ENCODE measurements at places on chromosomes 6 and 20.

DNA sequence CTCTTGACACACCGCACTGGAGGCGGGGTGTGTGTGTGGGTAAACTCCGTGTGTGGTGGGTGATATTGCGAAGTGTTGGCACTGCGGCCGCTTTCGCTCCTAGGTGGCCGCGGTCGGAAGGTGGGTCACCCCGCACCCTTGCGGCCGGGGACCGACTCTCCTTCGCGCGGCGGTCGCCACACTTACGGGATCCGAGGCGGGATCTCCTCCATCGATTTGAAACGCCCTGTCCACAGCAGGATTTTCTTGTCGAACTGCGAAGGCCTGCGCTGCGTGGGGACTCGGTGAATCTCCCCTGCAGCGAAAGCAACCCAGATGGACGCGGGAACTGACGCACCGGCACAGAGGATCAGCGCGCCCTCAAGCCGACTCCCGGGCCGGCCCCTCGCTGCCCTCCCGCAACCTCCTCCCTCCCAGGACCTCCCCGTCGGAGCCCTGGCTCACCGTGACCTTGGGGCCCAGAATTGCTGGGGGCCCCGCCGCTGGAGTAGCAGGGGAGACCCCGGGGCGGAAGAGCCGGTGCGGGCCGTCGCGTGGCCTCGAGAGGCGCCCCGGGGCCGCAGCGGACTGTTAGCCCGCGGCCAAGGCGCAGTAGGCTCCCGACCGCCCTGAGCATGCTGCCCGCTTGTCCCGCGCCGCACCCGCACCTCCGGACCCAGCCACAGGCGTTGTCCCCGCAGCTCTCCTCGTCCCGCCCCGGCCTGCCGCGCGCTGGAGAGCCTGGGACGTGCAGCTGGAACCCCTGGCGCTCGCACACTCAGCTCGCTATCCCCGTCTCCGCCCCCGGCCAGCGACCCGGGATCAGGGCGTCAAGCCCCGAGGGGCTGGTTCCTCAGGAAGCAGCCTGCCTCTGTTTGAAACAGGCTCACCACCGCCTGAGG is at the start of gene FAM162B:
Gene FAM162B (minus strand): TSS at position 759 of the 881 bp plus-strand sequence. CDS start 143 bp downstream, at position 616.
- DNase-seq = peak; percentile 32

DNA sequence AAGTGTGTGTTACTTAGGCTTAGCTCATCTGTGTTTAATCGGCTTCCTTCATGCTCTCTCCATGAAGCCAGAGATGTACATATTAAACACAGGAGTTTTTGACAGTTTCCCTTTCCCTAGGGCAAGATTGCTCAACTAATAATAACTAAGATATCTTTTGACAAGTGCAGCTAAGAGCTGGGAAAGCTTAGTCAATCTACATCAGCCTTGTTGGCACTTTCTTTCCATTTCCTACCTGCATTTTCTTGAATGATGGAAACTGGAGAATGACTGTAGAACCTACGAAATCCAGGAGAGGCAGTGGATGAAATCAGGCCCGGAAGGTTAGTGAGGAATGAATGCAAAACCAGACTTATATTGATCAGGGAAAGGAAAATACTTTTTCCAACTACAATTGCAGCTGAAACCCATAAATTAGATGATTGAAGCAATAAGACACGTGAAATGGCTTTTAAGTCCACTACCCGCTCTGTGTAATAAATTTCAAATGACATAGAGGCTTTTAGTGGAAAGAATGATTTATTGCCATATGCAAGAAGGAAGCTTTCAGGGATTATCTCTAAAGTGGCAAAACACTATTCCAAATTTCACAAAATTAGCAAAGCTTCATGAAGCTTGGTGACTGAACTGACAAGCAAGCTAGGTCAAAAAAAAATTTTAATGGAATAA is 237.2 kb upstream of the ID4 start:
- no peak for DNase-seq

- no peak for DNase-seq
Measured at GRCh38 chr20:56361900-56362299, 3.1 kb downstream of the FAM210B start.

DNA sequence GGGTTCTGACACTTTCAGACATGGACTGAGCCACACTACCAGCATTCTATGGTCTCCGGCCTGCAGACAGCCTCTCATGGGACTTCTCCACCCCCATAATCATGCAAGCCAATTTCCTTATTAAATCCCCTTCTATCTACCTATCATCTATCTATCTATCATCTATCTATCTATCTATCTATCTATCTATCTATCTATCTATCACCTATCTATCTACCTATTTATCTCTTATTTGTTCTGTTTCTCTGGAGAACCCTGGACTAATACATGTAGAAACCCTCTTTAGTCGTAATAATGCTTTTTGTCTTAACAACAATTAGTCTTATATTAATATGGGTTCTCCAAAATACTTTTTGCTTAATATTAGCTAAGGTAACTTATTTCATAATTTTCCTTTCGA is 174.1 kb upstream of the PRSS16 start:
- DNase-seq = no peak

DNA sequence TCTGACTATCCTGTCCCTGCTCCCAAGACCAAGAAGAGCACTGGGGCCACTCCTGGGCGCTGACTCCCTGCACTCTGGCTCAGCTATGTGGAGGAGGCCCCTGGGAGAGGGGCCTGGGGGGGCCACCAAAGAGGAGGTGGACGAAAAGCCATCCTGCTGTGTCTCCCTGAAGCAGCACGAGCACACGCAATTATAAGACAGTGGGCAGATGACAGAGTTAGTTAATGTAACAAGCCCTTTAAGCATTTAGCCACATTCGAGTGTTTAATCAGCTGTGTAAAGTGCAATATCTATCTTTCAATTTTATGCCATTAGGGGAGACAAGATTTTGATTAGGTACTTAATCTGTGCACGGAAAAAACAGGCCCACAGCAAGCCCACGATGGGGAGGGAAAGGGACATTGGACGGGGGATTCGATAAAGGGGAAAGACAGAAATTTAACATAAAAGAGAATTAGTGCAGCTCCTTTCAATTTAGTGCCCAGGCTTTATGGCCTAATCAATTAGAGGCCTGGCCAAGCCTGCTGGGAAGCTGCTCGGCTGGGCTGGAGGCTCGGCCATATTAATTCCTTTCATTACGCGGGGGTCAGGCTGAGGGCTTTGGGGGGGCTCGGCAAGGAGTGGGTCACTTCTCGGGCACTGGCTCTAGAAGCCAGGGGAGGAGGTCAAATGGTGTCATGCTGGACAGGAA is 286.2 kb downstream of the DHX35 start:
- DNase-seq = no peak

DNA sequence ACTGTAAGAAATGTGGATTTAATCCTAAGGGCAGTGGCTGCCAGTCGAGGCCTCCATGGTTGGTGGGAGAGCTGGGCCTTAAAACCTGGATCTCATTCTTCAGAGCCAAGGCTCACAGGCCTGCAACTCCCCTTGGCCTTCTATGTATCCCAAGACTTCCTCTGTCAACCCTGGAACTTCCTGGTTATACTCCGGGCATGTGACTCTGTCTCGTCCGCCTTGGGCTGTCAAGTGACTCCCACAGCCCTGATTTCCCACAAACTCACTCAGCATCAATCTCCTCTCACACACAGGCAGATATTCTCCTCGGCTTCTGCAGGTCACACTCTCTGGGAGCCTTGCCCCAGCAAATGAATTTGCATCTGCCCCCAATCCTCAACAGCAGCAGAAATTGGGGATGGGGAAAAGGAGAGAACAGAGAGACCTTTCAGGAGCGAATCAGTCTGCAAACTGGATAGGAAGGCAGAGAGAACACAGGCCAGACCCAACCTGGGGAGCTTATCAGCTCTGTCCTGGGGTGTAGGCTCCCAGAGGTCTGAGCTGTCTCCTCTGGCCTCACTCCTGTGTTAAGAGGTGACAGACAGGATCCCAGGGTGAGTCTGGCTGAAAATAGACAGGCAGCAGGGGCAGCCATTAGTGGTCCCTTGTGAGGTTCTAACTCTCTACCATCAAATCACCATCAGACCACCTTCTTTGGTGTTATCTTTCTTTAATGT is 30.4 kb upstream of the PREX1 start:
- DNase-seq = no peak

GRCh38 chr6:100473182-100473581 is 8.5 kb upstream of the SIM1 start:
- DNase-seq = no peak

DNA sequence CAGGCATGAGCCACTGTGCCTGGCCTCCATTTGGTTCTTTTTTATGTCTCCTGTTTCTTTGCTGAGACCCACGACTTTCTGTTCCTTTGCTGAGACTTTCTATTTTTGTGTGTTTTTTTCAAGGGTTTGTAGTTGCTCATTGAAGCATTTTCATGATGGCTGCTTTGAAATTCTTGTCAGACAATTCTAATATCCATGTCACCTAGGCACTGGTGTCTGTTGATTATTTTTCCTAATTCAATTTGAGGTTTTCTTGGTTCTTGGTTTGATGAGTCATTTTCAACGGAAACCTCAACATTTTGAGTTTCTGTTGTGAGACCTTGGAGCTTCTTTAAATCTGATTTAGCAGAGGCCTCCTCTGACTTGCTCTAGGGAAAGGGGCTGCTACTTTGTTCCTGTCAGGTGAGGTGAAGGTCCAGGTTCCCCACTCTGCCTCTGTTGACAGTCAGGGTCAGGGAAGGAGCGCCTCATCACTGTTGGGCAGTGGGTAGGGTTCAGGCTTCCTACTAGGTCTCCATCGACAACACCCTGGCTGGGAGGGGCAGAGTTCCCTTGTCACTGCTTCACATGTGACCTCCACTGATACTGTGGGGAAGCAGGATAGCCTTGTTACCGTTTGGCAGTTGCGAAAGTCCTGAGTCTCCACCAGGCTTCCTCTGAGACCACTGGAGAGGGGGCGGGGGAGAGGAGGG is 67.2 kb upstream of the RNF24 start:
- DNase-seq = no peak

- no peak for DNase-seq
Measured at GRCh38 chr20:38935967-38936407, 9.8 kb downstream of the FAM83D start.

- DNase-seq = no peak
Measured at GRCh38 chr6:47231151-47231550, 78.6 kb downstream of the TNFRSF21 start.

- peak; percentile 67 for DNase-seq
Measured at GRCh38 chr6:114315831-114316595, 26.8 kb downstream of the HS3ST5 start.

GRCh38 chr20:44001667-44002596 is 87.3 kb downstream of the TOX2 start:
- no peak for DNase-seq

GRCh38 chr20:20362774-20363433 is 5.0 kb upstream of the INSM1 start:
- peak; percentile 93 for DNase-seq

GRCh38 chr6:170192905-170193304 is 98.0 kb downstream of the DLL1 start:
- DNase-seq = no peak

DNA sequence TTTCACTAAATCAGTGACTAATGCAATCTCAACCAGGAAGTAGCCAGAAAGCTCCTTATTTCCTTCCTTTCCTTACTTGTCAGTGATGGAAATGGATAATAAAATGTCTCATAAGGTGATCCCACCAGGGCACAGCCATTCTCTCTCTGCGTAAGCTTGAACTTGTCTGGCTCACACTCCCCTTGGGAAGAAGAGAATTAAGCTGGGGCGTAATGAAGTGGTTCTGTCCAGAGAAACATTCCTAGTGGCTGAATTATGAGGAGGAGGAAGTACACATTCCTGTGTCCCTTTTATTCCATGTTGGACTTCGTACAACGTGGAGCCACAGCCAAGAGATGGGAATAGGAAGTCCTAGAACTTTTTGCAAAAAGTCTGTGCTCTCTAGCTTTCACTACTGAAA is 93.7 kb downstream of the MTHFD1L start:
- no peak for DNase-seq

DNA sequence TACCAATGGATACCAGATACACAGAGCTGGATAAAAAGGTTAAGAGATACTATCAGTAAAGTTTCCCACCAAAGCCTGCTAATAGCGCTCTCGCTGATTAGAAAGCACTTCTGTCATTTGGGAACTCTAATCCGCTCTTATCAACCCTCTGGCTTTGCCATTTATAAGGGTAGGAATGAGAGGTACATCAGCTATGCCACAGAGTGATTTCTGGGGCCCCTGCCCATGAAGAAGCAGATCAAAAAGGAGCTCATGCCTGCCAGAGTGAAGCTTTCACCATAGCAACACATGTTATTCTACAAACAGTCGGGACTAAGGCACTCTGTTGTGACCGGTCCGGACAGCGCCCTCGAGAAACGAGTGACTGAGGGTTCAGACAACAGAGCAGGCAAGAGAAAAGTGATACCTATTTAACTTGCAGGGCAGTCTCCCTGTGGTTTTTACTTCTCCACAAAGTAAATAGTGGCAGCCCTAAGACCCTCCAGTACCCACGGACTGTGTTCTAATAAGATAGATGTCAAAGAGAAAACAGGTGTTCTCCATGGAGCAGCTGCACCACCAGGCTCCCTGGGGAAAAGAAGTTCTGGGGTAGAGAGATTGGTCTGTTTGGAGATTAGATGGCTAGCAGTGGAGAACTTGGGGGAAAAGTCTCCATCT is 5.6 kb downstream of the TRAM2 start:
- peak; percentile 53 for DNase-seq

- DNase-seq = no peak
Measured at GRCh38 chr6:168916576-168917211, 337.0 kb downstream of the THBS2 start.

DNA sequence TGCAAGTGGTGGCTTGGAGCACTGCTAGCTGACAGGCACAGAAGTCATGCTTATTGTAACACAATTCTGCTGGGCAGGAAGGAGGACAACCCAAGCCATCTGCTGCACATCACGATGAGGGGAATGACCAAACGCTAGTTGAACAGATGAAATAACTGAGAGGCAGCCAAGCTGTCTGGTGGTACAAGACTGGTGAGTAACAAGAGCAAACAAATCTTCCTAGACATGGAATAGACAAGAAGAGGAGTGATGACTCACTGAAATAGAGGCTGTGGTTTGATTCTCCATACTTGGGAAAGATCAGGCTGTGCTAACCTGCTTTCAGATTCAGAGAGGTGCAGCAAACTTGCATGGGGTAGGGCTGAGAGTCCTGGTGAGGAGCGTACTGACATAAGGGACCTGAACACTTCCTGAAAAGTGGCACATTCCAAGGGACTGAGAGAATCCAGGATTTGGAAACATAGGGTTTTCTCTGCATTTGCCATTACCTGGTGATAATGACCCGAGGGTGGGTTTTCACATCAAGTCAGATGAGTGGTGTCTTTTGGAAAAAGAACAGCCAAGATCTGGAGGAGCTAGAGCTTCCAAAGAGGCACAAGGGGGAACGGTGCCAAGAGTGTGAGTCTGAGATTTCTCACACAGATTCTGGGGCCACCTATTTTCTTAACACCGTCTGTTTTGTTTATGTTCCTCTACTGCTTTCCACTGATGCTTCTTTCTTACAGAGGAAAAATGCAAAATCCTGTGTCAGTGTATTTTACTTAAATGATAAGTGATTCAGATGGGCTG is 60.0 kb downstream of the PRL start:
- peak; percentile 52 for DNase-seq

DNA sequence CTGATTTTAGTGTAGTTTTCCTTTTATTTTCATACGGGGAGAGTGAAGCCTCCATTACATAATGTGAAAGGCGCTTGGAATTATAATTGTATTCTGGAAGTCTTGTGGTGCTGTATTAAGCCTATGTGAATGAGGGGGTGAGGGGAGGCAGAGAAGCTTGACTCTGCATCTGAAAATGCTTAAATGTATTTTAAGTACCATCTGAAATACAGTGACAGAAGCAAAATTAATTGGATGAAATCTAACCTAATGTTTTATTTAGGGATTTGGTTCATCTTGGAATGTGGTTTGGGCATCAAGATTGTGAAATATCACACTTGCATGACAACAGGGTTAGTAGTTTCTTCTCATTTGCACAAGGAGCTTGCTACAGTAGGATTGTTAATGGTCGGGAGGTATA is 41.2 kb downstream of the TMEM200A start:
- no peak for DNase-seq
